SK-N-SH (cell line): ENCODE measurements at places on chromosomes 1 and 21. TPM values are rescaled to one million over a fixed set of nuclear protein-coding genes. Genes with fewer than 3 reads are reported as not detected.

DCST1 gene
- not detected in 2 replicates for polyA plus RNA-seq

GNL2 gene
- 37.6 and 43.7 TPM in 2 replicates for polyA plus RNA-seq

ILDR2 gene
- 0.05 and 0.24 TPM in 2 replicates for polyA plus RNA-seq

SPOCD1 gene
- polyA plus RNA-seq: 10.7 and 12.5 TPM in 2 replicates

LEFTY1 gene
- 0.05 and 0.07 TPM in 2 replicates for polyA plus RNA-seq

CD1E gene
- polyA plus RNA-seq: not detected in 2 replicates

OMA1 gene
- 6.9 and 9.1 TPM in 2 replicates for polyA plus RNA-seq

SLC22A15 gene
- polyA plus RNA-seq: 0.13 and 0.41 TPM in 2 replicates

CYP4A11 gene
- polyA plus RNA-seq: not detected in 2 replicates

RSBN1 gene
- polyA plus RNA-seq: 3.9 and 4.0 TPM in 2 replicates

VCAM1 gene
- polyA plus RNA-seq: 5.0 and 7.2 TPM in 2 replicates

FGR gene
- not detected in 2 replicates for polyA plus RNA-seq

STK40 gene
- polyA plus RNA-seq: 39.0 and 43.3 TPM in 2 replicates

RPS6KA1 gene
- 8.3 and 9.7 TPM in 2 replicates for polyA plus RNA-seq

SYT14 gene
- 1.2 and 1.8 TPM in 2 replicates for polyA plus RNA-seq
